ENCODE measurements at places on chromosomes 1 and 21. TPM values are rescaled to one million over a fixed set of nuclear protein-coding genes. Genes with fewer than 3 reads are reported as not detected.
A peak's percentile ranks its signal among the peaks of the same experiment; 100 is the strongest.

Gene GRIK3
- not detected for total RNA-seq

Gene ANKRD35
- 1.2 TPM for total RNA-seq

Gene CASP9
- total RNA-seq, result 12.4 TPM

- DNase-seq, result no peak
Measured at GRCh38 chr1:183710734-183711133, 57.6 kb upstream of the APOBEC4 start.

- DNase-seq, result peak; percentile 81
Measured at GRCh38 chr1:221839782-221840395, 98.0 kb upstream of the DUSP10 start.

DNA sequence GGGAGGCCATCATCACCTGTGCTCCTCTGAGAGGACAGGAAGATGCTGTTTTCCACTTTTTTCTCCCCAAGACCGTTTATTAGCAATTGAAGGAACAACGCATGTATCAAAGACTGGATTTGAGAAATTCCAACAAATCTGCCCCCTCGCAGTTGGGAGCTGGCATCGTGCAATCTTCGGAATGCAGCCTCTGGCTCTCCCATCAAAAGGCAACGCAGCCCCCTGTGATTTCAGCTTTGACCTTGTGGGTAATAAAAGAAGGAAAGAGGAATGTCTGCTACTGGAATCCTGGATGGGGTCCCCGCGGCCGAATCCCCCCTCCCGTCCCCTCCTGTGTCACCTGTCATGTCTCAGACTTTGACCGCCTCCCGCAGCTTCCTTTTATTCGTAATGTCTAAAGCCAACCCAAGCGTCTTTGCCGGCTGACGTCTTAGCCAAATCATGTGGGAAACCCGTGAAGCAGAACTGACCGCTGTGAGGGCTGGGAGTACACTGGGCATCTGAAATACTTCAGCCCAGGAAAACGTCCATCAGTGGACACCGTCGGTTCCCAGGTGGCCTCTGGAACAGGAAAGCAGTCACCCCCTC, 101.5 kb downstream of the WDR4 start:
- no peak for DNase-seq

Measured in PC-9 (cell line).